Inflammatory macrophage treated with lipopolysaccharide for 1 hour (primary cell): ENCODE measurements at places on chromosomes 4 and X.

- no peak for DNase-seq
These were observed 73.1 kb upstream of the FMR1 start for GRCh38 chrX:147838465-147839131.

DNA sequence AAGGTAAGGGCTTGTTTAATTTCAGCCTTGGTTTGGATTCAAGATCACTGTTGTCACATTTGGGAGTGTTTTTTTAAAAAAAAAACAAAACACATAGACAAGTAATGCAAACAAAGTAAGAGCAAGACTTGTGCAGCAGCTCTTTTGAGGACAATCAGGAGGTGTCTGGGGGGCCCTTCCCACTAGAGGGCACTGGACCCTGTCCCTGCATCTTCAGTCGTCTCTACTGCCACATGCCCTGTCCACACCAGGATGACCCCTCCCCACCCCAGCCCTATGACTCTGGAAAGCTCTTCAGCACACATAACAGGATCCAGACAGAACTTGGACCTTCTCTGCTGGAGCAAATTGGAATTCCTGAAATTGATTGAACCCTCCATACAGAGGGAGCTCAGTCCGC is 71.0 kb downstream of the USP46 start:
- no peak for DNase-seq

- peak; percentile 9 for DNase-seq
These were observed 28.5 kb downstream of the TBCK start for GRCh38 chr4:106287353-106287969.

GRCh38 chr4:21947791-21948346 is 703 bp downstream of the KCNIP4 start:
- no peak for DNase-seq

DNA sequence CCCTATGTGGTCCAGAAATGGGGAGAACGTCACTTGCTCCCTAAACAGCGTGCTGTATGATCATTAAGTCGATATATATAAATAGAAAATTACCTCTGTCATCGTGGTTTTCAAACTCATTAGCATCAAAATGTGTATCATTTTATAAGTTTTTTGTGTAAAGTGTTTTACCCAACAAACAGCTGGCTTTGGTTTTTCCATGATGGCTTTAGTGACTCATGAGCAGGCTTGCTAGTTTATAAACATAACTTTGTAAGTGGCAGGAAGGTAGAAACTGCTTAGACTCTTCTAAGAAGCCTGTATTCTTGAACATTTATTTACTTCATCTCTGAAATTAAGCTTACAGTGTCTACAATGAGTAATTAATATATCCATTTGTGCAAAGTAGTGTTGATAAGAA is 108.4 kb upstream of the DIPK2B start:
- DNase-seq, result no peak

DNA sequence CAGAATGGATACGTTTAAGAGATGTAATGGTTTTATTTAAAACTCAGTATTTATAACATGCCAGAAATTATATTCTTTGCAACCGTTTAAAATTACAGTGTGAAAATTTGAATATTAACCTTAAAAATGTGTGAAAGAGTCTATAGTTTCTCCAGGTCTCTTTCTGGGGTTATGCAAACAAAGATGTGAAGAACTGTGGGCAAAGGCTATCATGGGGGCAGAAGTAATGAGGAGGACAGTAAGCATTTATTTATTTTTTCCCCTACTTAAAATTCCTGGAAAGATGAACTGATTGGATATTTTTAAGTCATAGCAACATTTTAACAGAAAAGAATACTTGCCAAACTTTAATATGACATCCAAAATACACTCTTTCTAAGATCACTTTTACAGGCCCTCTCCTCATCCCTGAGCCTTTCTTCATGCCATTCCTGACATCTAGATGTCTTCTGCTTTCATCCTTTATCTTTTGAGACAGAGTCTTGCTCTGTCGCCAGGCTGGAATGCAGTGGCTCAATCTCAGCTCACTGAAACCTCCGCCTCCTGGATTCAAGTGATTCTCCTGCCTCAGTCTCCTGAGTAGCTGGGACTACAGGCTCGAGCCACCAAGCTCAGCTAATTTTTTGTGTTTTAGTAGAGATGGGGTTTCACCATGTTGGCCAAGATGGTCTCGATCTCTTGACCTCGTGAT is 46.1 kb downstream of the TMEM131L start:
- no peak for DNase-seq

- DNase-seq, result no peak
These were observed 3.6 kb upstream of the GATA1 start for GRCh38 chrX:48782795-48783194.

DNA sequence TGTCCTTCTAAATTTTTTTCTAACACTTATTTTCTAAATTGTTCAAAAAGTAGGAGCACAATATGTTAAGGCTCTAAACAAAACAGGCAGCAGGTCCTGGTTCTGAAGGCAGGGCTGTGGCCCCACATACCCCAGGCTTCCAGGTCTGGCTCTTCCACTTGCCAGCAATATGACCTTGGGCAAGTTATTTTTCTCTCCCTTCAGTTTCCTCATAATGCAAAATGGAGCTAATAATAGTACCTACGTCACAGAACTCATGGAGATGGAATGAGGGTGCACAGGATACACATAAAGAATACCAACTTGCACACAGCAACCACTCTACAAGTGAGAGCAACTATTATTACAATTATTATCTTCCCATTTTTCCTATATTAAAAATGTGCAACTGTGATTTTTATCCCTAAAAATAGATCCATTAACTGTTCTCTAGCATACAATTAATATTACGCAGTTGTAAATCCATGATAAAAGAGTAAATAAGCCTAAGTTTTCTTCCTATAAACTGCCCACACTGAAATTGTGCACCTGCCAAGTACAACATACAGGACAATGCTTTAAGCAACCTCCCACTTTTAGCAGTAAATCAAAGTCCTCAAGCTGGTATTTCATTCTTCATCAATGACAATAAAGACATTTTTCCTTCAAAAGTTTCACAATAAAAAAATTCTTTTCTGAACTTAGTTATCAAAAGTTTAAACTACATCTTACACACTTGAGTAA is 27.0 kb downstream of the OTUD4 start:
- no peak for DNase-seq

GRCh38 chr4:121789455-121789854 is 11.7 kb upstream of the EXOSC9 start:
- no peak for DNase-seq

DNA sequence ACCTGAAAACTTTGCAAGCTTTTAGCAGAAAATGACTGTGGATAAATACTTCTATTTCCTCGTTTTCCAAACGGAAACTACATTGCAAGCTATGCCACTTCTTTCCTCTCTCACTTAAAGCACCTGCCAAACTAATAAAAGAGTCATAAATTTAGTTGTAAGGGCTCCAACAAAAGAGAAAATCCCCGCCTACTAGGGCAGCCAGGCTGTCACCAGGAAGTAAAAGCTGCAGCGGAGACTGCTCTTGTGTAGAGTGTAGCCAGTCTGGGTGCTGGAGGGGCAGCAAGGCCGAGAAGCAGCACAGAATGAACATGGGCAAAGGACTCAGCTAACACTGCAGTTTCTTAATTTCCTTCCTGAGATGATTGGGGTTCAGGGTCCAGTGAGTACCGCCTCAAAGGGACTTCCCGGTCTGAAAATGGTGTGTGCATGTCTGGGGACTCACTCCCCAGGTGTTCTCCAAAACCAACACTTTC is 89.3 kb upstream of the MAML3 start:
- DNase-seq, result no peak

DNA sequence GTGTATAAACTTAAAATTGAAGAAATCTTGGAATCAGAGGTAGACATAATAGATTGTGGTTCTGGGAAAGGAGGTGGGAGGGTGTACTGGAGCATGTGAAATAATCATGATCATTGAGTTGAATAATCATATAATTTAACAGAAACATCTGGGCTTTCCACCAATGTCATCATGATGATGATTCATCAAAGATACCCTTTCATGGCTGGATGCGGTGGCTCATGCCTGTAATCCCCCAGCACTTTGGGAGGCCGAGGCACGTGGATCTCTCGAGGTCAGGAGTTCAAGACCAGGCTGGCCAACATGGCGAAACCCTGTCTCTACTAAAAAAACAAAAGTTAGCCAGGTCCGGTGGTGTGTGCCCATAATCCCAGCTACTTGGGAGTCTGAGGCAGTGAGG is 6.7 kb upstream of the RUFY3 start:
- DNase-seq, result peak; percentile 97

- no peak for DNase-seq
These were observed 41.7 kb upstream of the DDX60 start for GRCh38 chr4:168360271-168360670.

- DNase-seq, result no peak
These were observed 15.6 kb downstream of the PGK1 start for GRCh38 chrX:78119521-78120227.

GRCh38 chrX:30741545-30741944 is 88.3 kb downstream of the GK start:
- DNase-seq, result no peak

- peak; percentile 23 for DNase-seq
These were observed 3.2 kb upstream of the PCDH19 start for GRCh38 chrX:100413229-100413628.

- no peak for DNase-seq
These were observed 1144.3 kb downstream of the ADGRL3 start for GRCh38 chr4:62344474-62344873.

- DNase-seq, result no peak
These were observed 298.0 kb upstream of the TET2 start for GRCh38 chr4:104848597-104849225.

DNA sequence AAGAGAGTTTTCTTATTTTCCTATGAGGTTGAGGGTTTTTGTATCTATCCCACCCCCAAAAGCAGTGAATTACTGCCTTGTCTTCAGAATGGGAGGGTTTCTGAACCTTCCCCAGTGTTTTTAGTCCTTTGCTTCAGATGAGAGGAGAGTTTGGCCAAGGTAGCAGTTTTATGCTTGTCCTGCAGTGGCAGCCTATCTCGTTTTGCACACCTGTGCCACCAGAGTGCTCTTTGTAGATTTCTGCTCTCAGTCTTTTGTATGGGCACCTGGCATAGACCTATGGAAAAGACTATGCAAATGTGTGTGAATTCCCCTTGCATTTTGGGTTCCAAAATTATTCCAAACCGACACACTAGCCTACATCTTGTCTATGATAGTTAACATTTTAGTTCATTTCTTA is 5.8 kb downstream of the TBC1D19 start:
- no peak for DNase-seq

DNA sequence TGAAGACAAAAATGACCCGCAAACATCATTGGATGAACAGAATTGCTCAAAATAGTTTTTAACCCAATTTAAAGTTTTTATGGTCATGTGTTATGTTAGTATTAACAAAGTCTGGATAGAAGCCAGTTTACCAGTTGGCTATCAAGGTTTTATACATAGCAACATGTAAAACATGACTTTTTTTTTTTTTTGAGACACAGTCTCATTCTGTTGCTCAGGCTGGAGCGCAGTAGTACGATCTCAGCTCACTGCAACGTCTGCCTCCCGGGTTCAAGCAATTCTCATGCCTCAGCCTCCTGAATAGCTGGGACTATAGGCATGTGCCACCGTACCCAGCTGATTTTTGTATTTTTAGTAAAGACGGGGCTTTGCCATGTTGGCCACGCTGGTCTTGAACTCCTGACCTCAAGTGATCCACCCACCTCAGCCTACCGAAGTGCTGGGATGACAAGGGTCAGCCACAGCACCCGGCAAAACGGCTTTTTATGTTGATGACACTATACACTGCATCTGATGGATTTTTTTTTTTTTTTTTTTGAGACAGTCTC is 3.4 kb downstream of the SAT1 start:
- DNase-seq, result no peak

- DNase-seq, result peak; percentile 46
These were observed 27.2 kb downstream of the BST1 start for GRCh38 chr4:15729910-15730533.

- DNase-seq, result peak; percentile 19
These were observed 32.6 kb downstream of the ABHD18 start for GRCh38 chr4:127997534-127998388.

- no peak for DNase-seq
These were observed 52.9 kb upstream of the TRPC5OS start for GRCh38 chrX:111823128-111823527.

DNA sequence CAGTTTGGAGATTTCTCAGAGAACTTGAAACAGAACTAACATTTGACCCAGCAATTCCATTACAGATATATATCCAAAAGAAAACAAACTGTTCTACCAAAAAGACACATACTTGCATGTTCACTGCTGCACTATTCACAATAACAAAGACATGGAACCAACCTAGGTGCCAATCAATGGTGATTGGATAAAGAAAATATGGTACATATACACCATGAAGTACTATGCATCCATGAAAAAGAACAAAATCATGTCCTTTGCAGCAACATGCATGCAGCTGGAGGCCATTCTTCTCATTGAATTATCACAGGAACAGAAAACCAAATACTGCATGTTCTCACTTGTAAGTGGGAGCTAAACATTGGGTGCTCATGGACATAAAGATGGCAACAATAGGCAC is 47.6 kb upstream of the LNX1 start:
- no peak for DNase-seq

DNA sequence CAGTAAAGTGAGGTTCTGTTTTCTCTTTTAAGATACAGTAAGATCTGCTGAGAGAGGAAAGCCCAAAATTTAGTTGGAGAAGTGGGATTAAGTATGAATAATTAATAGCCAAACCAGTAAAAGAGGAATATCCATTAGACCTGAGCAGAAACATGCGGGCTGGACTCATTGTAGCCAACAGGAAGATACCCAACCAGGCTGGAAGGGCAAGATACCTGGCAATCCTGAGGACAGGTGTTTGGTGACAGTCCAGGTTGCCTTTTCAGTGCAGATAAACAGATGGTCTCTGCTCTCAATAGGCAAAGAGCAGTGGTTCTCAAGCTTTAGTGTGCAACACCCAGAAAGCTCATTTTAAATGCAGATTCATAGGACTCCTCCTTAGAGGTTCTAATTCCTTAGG is 980.8 kb upstream of the GRID2 start:
- no peak for DNase-seq

GRCh38 chr4:2071912-2072867 is 13.1 kb downstream of the NAT8L start:
- DNase-seq, result no peak

DNA sequence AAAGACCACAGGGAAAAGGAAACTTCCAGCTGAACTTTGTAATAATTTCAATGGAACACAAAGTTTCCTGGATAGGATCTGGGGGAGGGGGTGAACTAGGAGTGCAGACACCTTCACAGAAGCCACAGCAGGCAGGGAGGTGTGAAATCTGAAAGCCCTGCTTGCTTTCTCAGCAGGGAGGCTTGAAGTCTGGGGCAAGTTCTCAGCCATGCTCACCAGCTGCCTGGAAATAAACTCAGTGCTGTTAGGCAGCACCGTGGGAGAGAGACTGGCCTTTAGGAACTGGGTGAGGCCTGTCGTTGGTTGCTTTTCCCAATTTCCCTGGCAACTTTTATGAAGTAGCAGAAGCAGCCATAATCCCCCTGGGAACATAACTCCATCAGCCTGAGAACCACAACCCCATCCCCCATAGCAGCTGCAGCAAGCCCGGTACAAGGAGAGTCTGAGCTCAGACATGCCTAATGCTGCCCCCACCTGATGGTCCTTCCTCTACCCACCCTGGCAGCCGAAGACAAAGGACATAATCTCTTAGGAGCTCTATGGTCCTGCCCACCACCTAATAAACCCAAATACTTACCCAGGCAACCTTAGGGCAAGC is 39.2 kb upstream of the NMU start:
- no peak for DNase-seq
